8988T (cell line): ENCODE measurements at places on chromosomes 16 and 17.
A peak's percentile ranks its signal among the peaks of the same experiment; 100 is the strongest.

- DNase-seq = no peak
Observed at GRCh38 chr17:76179496-76180467, 38.7 kb upstream of the FOXJ1 start.

- DNase-seq = no peak
Observed at GRCh38 chr17:82489117-82489516, 30.4 kb upstream of the FOXK2 start.

DNA sequence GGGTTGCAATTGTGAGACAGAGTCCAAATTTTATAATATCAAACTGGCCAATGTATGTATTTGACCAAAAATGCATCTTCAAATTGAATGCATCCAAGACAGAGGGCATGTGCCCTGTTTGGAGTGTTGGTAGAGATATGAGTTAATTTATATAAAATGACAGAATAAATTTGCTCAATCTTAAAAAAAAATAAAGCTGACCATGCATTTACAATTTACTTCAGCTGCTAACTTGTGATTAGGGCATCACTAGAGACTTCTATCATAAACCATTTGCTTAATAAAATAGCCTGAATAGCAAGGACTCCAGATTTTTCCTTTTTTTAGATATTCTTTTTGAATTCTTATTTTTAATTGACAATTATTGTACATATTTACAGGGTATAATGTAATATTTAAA, 1345.8 kb downstream of the CDH11 start:
- DNase-seq = no peak

DNA sequence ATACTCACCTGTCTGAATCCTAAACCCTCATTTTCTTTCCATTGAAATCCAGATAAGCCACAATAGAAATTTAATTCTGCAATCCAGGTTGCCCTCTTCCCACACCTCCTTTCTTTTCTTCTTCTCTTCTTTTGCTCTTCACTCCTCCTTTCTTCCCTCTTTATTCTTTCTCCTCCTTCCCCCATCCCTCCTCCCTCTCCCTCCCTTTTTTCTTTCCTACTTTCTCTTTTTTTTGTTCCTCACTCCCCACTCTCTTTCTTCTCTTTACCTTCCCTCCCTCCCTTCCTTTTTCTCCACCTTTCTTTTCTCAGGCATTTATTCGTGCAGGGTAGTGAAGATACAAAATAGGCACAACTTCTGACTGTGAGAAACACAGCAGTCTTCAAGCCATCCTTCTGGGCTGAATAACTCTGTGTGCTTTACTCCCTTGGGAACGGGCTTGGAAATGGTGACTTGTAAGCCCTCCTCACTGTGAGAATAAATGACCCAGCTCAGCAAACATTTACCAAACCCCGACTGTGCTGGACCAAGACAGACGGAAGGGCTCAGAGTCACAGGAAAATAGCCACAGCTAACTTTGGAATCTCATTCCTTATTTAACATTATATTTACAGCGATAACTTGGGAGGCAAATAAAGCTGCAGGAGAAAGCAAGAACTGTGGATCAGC, 140.8 kb downstream of the HAPSTR1 start:
- DNase-seq = no peak

DNA sequence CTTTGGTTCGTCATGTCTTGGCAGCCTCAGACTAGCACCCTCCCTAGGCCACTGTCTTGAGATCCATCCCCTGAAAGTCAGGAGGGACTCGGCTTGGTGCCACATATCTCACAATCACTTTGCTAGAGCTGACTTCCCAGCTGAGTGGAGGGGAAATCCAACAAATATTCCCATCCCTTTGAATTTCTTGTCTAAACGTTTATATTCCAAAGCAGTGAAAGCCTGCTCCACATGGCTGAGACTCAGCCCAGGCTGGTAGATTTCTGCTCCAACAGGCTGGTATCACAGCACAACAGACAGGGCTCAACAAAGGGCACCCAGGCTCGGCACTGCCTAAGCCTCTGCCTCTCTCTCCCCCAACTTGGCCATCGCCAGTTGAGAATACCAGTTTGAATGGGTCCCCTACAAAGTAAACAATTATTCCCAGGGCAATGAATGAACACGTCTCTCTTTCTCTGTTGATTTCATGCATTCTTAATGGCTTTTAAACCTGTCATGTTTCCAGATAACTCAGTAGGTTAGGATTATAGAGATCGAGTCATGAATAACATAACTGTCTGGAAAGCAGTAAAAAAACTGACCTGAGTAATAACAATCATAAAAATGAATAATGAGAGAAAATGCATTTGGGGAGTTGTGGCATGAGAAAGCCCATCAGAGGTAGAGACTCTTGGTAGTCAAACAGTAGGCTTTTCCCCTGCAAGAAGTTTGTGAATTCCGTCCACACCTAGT, 1.0 kb downstream of the KRT13 start:
- no peak for DNase-seq

- no peak for DNase-seq
Observed at GRCh38 chr16:80743772-80744171, 60.6 kb downstream of the CDYL2 start.

GRCh38 chr17:79136596-79136995, 62.0 kb downstream of the ENGASE start:
- no peak for DNase-seq

- DNase-seq = no peak
Observed at GRCh38 chr17:40499551-40500189, 1.8 kb downstream of the TNS4 start.

- DNase-seq = peak; percentile 32
Observed at GRCh38 chr17:1882836-1883235, 53.0 kb downstream of the RPA1 start.

DNA sequence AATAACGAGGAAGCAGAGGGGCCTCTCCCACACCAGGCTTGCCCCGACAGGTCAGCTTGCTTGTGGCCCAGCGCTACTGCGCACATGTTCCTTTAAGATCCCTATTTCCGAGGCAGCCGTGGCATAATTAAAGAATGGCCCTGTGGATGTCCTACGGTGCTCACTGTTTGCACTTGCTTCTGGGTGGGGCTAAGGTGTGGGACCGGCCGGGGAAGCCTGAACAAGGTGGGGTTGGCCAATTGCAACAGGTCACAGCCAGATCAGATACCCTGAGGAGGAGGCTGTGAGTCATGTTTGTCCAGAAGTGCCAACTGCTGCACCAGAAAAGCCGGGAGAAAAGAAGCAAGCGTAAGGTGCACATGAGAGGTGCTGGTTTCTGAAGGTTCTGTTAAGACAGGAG, 158.5 kb upstream of the CACNG5 start:
- no peak for DNase-seq

GRCh38 chr17:19948116-19948943, 29.3 kb downstream of the AKAP10 start:
- DNase-seq = no peak

DNA sequence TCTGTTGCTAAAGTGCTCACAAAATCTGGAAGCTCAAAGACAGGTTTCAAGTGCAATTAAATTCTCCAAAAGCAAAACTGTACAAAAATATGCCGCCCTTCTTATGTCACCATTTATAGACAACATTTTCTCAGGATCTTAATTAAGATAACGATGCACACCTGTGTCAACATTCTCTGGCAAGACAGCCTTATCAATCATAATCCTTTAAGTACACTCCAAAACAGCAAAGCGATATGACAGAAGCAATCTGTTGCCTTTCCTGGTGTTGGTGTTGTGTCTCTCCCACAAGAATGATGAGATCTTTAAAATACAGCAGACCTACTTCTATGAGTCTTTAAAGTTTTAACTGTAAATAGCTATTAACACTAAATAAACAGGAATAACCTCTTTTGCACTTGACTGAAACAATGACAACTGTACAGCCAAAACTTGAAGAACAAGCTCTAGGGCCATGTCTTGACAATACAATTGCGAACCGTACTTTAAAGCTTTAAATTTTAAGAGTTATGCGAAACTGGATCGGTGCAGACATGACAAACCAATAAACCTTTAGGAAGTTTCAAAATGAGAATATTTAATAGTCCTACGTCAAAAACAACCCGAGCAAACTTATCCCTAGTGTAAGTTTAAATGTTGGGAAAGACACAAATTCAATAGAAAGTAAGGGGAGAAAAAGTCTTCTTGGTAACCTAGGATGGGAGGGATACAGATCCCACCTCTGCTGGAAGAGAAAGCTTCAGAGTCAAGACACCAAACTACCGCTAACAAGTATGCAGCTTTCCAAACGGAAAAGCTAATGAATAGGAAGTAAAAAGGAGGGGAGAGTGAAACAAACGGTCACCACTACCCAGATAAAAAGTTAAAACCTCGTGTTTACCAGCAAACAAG, 3.3 kb upstream of the IRX5 start:
- DNase-seq = no peak

GRCh38 chr17:32566303-32566702, 79.5 kb downstream of the CDK5R1 start:
- no peak for DNase-seq

DNA sequence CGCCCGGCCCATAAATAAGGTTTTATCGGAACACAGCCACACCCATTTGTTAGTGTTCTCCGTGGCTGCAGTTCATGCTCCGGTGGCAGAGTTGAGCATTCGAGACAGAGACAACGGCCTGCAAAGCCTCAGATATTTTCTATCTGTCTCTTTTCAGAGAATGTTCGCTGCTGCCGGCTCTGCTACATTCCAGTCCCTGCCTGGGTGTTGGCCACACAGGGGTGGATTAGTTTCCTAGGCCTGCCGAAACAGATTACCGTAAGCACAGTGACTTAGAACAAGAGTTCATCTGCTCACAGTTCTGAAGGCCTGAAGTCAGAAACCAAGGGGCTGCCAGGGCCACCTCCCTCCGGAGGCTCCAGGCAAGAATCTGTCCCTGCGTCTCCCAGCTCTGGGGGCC, 19.1 kb upstream of the GSG1L start:
- no peak for DNase-seq

DNA sequence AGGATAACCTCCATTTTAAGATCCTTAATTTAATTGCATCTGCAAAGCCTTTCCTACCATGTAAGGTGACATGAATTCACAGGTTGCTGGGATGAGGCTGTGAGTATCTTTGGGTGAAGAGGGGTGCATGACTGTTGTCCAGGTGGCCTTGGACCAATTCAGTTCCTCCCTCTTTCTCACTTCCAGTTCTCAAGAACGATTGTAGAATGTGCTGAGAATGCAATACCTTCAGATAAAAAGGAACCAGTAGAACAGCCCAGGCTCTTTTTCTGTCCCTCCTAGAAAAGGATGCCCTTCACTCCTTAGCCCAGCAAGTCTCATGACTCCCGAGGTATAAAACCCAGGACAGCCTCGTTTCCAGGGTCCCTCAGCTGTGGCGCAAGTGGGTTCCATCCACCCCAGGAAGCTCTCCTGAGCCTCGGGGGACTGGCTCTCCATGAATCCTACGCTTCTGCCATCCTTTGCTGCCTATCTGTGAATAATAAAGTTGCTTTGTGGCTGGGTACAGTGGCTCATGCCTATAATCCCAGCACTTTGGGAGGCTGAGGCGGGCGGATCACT, 61.6 kb upstream of the FA2H start:
- DNase-seq = no peak

DNA sequence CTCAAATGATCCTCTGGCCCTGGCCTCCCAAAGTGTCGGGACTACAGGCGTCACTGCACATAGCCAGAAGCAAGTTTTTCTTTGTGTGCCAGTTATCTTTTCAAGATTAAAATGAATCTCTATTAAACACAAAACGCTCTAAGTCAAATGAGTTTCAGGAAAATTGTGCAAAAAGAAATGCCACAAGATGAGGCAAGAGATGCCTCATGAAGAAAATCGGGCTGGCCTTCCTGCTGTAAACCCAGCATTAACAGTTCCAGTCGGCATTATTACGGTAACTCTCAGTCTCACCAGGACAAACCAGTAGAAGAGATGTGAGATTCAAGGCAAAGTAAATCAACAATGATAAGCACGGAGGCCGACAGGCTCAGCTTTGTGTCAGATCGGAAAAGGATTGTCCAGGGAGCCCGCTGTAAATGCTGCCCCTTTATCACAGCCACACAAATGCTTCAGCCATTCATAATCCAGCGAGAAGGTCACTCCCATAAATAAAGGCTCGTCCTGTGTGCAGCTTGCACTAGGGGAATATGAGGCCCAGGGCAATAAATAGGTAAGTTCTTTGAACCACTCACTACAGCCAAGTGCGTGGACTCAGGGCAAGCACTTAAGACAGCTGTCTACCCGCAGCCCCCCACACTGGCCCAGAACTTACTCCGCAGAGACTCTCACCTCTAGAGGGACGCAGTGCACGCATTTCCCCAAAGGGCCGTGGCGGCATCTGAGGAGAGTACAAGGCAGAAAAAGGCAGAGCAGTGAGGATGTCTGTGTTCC, 27.2 kb downstream of the NPLOC4 start:
- no peak for DNase-seq

DNA sequence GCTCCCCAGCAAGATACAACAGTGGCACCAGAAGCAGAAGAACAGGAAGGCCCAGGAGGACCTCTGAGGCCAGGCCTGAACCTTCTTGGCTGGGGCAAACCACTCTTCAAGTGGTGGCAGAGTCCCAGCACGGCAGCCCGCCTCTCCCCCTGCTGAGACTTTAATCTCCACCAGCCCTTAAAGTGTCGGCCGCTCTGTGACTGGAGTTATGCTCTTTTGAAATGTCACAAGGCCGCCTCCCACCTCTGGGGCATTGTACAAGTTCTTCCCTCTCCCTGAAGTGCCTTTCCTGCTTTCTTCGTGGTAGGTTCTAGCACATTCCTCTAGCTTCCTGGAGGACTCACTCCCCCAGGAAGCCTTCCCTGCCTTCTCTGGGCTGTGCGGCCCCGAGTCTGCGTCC, 11.9 kb downstream of the CES3 start:
- no peak for DNase-seq

DNA sequence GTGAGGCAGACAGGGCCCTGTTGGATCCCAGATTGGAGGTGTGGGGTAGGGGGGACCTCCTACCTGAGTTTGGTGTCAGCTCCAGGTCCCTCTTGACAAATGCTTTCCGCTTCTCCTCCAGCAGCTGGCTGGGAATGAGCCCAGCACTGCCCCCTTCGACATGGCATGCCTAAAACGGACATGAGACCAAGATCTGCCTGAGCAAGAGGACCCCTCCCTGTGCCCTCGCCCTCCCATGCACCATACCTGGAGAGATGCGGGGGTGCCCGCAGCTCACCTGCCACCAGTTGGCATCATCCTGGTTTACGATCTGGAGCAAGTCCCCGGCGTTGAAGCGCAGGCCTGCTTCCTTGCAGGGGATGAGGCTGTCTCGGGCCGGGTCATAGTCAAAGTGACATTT, 26.2 kb downstream of the MPP2 start:
- DNase-seq = no peak

DNA sequence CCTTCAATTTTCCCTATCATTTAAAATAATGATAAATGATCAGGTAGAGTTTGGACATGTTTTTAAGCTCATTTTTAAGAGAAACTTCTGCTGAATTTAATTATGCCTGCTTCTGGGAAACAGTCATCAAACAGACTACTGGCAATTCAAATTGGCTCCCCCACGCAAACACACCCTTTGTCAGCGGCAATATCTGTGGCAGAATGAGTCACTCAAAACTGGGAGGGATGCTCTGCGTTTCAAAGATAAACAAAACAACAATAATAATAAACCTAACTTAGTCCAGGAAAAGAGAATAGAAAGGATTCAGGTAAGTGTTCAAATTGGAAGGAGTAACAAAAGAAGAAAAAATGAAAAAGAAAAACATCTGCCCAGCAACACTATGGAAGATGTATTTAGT, 108.1 kb upstream of the ERCC4 start:
- DNase-seq = no peak
